Sciatic nerve (tissue), 2 donors: ENCODE measurements at places on chromosomes 1 and 21. TPM values are rescaled to one million over a fixed set of nuclear protein-coding genes. Genes with fewer than 3 reads are reported as not detected.

The HMCN1 gene
- 6.9 TPM for total RNA-seq

The CDC42 gene
- 221 TPM for total RNA-seq

The PEAR1 gene
- 74.7 TPM for total RNA-seq

The TCP10L gene
- 1.9 TPM for total RNA-seq

The KCNH1 gene
- 3.2 TPM for total RNA-seq

The TRAF3IP3 gene
- 8.3 TPM for total RNA-seq

The TNFSF4 gene
- 1.7 TPM for total RNA-seq

The KLHDC7A gene
- total RNA-seq, result not detected

The SLC45A1 gene
- total RNA-seq, result 2.5 TPM

The RCC2 gene
- total RNA-seq, result 29.6 TPM

The NTRK1 gene
- 1.8 TPM for total RNA-seq

The FCAMR gene
- not detected for total RNA-seq

The CHI3L1 gene
- 37.0 TPM for total RNA-seq

The SRGAP2C gene
- 69.9 TPM for total RNA-seq

The LCE1D gene
- total RNA-seq, result not detected

The LIPI gene
- total RNA-seq, result 0.98 TPM

The FPGT gene
- 23.1 TPM for total RNA-seq

The RPTN gene
- not detected for total RNA-seq

The OR2T35 gene
- total RNA-seq, result not detected

The MIXL1 gene
- not detected for total RNA-seq

The CCNL2 gene
- total RNA-seq, result 207 TPM

The LINGO4 gene
- total RNA-seq, result not detected
